Stimulated activated CD4-positive, alpha-beta T cell treated with anti-CD3 and anti-CD28 coated beads, Interleukin-15, amount 100 ng/mL, for 1 hour (primary cell): ENCODE measurements at places on chromosomes 11 and 22.

GRCh38 chr11:7538031-7538430, 24.2 kb downstream of the PPFIBP2 start:
- DNase-seq: no peak

DNA sequence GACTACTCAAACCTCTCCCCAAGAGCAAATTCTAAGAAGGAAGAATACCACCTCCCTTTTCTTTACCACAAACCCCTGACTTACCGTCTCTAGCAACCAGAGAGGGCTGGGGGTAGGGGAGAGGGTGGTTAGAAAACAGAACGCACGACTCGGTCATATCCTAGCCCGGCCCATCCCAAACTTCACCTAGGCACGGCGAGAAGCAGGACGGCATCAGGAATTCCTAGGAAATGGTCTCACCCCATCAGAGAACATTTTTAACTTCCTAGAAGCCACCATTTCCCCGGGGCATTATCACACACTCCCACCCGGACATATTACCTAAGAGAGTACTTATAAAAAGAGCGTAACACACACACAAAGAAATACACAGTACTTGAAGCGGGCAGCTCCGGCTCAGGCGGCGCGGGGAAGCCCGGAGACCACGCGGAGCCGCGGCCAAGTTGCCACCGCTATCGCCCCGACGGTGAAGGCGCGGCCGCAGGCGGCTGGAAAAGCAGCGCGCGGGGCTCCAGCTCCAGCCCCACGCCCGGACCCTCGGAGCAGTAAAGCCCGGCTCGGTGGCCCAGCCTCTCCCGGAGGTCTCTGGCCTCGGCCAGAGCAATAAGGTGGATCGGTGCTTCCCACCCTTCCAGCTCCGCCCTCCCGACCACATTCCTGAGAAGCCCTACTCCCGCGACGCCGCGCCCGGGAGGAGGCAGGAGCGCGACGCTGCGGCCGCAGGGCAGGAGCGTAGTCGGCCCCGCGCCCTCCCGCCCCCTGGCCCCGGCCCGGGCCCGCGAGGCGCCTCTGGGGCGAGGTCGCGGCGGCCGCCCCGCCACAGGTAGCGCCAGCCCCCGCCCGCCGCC, 878 bp downstream of the RRAS2 start:
- DNase-seq: no peak

DNA sequence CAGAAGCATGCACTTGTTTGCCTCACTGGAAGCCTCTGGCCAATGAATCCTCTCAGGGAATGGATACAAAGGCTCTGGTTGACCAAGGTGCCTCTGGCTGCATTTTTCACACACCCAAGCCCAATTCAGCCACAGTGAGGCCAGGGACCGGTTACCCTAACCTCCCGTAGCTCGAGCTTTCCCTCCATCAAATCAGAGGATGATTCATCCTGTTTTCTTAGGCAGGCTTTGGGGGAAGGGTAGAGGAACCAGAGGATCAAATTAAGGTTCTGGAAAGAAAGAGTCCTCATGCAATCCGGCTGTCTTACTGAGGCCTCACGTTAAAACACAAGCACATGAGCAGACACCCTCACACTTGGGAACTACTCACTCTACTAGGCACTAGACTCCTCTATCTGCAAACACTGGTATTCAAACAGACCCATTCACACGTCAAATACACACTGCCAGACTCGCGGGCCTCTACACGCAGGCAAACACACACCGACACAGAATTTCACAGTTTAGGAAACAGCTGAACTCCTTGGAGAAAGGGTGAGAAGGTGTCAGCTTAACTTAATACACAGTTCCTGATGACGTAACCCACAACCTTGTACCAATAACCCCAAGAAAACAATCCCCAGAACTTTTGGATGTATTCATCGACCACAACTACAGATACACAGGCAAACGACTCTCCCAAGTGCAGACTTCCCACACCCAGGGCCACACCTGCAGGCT, 12.4 kb downstream of the NRXN2 start:
- DNase-seq: no peak

- no peak for DNase-seq
These were observed 12.8 kb downstream of the KCTD14 start for GRCh38 chr11:78010304-78010703.

DNA sequence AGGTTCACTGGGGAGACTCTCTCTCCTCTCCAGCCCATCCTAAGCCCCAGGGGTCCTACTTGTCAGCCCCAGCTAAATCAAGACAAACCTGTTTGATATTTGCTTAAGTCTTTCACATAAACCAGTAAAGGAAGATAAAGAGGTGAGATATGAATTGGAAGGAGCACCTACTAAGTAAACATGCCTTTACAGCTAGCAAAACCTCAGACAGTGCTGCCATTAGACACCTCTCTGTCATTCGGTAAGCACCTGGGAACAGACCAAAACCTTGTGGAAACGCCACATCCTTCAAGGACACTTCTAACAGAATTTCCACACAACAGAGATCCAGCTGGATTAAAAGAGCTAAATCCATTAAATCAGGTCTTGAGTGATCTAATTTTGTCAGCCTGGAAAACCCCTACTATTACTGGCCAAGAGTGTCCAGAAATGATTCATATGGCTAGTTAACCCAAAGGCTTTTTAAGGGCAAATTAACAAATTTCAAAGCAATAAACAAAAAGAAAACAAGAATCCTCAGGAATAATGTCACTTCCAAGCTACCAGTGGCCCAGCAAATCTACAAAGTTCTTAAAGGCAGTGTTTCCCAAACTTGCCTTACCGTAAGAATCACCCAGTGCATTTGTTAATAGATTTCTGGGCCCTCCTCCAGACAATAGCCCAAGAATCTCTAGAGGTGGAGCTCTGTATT, 2.4 kb downstream of the VPS37C start:
- no peak for DNase-seq

- no peak for DNase-seq
These were observed 452.7 kb upstream of the CCDC179 start for GRCh38 chr11:23313001-23313400.

DNA sequence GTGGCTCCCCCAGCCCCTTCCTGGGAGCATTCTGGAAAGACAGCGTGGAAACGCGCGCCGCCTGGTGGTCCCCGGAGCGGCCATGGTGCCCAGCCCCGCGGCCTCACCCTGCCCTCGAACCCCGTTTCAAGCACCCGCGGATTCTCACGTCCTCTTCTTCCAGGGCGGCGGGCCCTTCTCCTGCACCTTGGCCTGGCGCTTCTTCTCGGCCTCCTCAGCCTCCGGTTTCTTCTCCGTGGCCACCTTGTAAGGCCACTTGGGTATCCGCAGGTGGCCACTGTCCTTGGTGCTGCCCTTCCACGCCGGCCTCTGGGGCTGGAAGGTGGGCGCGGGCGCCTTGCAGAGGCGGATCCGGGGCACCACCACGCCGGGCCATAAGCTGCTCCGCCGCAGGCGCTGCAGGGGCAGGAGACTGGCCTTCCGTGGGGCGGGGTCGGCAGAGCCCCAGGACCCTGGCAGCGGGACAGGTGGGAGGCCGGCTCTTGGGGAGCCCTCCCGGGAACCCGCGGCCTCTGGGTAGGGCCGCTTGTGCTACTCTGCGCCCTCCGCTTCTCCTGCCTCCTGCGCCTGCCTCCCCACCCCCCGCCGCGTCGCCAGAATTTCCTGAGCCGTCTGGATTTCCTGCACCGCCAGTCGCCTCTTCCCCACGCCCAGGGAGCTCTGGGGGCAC, 83.4 kb downstream of the TRIM51G start:
- no peak for DNase-seq

DNA sequence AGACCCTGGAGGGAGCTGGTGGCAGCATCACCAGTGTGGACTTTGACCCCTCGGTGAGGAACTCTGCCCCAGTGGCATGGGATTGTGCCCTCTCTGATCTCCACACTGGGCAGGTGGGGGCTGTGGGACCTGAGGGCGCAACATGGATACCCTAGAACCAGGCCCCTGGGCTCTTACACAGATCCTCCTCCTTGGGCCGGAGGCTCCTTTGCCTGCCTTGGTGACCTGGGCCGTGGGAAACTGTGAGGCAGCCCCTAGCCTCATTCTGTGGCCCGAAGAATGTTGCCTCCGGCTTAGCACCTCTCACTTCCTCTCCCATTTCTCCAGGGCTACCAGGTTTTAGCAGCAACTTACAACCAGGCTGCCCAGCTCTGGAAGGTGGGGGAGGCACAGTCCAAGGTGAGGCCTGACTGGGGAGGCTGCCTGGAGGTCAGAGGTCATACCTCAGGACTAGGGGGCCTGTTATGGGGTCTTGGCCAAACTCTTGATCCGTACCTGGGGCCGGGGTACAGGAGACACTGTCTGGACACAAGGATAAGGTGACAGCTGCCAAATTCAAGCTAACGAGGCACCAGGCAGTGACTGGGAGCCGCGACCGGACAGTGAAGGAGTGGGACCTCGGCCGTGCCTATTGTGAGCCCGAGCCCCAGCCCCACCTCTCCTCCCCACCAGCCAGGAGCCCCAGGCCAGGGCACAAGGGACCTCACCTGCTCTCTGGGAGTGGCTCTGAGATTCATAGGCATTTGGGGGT, 12.2 kb downstream of the ATG16L2 start:
- DNase-seq: no peak

- peak; percentile 57 for DNase-seq
These were observed 29.2 kb upstream of the XBP1 start for GRCh38 chr22:28829358-28830181.

DNA sequence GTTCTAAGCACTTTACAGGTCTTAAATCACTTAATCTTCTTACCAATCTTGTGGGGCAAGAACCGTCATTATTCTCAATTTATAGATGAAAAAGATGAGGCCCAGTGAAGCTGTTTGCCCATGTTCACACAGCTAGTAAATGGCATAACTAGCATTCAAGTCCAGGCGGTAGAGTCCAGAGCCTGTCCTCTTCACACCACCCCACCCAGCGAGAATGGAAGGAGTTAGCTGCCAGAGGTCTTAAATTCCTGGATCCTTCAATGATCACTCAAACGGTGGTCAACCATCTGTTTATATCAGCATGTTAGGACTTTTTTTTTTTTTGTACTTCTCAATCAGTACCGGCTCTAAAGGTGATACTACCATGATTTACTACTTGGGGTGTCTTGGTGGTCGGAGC, 43.3 kb downstream of the PARVA start:
- no peak for DNase-seq

GRCh38 chr11:125001079-125001778, 47.2 kb downstream of the CCDC15 start:
- no peak for DNase-seq

DNA sequence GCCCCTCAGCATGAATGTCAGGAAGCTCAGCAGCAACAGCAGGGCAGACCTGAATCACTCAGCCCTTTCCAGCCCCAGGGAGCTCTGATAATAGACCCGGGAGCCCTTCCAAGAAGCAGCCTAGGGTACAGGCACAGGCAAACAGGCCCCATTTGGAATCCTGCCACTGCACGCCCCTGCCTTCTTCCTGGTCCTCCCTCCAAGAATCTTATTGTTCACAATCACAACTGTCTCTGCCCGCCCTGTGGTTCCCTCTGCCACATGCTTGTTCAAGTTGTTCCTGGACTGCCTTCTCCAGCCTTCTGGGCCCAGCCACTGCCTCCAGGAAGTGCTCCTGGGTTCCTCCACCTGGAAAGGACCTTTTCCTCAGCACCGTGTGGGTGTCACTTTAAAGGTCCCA, 54.6 kb downstream of the LRRC32 start:
- DNase-seq: no peak

DNA sequence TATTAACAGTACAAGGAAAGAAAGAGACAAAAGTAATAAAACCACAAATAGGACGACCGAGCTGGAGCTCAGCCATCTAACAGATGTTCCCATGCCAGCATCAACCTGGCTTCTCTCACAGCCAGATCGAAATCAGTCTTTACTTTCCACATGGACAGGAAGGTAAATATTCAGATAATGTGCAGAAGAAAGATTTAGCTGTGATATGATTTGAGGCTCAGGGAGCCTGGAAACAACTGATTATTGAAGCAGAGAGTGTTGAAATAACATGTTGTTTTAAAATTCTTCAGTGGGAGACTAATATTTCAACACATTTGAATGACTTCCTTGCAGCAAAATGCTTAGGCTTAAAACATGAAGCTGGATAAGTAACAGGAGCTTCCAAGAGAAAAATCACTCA, 546.8 kb downstream of the ETS1 start:
- no peak for DNase-seq

GRCh38 chr11:1153105-1153950, 4.4 kb upstream of the MUC5AC start:
- DNase-seq: no peak

- DNase-seq: no peak
These were observed at the start of gene OR10G6 for GRCh38 chr11:123995119-123995518. Gene OR10G6, minus strand, starts transcription at chr11:123995161. Its CDS starts 0 bp downstream, at chr11:123995161.

- no peak for DNase-seq
These were observed 403.6 kb downstream of the MN1 start for GRCh38 chr22:27397954-27398342.

DNA sequence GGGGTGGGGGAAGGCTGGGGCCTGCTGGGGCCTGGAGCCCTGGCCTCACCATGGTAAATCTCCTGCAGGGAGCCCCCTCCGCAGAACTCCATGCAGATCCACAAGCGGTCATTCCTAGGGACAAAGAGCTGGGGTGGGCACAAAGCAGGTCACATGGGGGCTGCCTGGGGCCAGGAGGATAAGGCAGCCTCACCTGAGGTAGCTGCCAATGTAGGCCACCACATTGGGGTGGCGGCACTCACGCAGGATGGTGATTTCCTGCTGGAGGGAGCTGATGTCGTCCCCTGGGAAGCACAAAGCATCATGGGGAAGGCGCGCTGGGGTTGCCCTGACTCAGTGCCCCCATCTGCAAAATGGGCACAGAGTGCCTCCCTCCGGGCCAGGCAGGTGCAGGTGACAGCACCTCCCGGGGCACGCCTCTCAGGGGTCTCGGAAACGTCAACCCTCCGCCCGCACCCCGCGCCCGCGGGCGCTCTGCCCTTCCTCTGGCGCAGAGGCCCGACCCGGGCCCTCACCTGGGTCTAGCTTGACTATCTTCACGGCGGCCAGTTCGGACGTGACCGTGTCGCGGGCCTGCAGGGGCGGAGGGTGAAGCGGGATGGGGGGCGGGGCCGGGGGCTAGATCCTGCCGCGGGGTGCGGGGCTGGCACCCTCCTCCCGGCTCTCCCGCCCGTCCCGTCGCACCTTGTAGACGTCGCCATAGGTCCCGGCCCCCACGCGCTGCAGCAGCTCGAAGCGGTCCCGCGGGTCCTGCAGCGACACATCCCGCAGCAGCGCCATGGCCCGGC, 450 bp downstream of the MAP4K2 start:
- DNase-seq: no peak

- no peak for DNase-seq
These were observed 1.8 kb upstream of the RASD2 start for GRCh38 chr22:35538801-35539321.

DNA sequence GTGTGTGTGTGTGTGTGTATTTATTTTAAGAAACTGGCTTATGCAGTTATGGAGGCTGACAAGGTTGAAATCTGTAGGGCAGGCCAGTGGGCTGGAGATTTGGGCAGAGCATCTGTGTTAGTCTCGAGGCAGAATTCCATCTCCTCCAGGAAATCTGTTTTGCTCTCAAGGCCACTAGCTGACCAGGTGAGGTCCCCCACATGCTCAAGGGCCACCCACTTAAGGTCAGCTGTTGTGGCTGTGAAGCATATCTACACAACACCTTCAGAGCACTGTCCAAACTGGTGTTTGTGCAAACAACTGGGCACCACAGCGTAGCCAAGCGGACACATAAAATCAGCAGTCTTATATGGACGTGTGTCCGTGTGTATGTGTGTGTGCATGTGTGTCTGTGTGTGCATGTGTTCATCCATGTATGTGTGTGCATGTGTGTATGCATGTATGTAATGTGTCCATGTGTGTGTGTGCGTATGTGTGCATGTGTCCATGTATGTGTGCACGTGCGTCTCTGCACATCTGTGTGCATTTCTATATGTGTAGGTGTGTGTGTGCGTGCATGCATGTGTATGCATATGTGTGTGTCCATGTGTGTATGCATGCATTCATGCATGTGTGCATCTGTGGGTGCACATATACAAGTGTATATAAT, 400.9 kb downstream of the BRD1 start:
- DNase-seq: no peak
